Upper lobe of right lung (tissue), 1 donor: ENCODE measurements at places on chromosomes 7 and 10.

DNA sequence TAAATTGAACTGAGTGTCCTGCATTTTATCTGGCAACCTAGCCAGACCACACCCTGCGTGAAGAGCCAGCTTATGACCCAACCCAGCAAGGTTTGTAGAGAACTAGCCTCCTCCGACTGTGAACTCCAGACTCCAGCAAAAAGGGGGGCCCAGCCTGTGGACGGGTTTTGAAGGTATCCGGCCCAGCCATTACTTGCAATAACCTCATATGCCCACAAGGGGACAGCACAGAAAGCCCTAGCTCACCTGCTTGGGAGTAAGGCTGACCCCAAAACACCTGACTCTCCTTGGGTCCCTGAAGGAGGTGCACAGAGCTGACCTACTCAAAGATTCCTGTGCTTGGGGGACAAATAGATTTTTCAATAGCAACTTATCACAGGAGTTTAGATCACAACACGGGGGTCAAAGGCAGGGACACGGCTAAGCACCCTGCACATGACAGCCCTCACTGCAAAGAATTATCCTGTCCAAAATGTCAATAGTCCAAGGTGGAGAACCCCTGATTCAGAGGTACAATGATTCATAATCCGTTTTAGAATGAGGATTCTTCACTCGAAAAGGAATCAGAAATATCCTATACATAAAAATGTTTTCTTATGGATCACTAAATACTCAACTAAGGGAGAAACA is 4.6 kb downstream of the TRPV6 start:
- DNase-seq, result peak; percentile 58

DNA sequence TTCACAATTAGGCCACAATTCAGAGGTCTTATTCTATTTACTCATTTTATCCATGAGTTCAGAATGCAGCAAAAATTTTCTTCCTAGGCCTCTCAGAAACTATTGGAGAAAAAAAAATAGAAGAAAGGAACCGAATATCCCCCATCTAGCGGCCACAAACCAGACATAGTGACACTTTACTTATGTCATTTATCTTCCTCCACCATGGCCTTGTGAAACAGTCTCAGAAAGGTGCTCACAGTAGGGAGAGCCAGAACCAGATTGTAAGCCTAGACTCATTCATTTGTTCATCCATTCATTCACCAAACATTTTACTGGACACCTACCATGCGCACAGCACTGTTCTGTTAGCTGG is 16.0 kb downstream of the CREB3L2 start:
- no peak for DNase-seq

- DNase-seq, result no peak
Observed at GRCh38 chr10:103736763-103737162, 118.6 kb downstream of the SH3PXD2A start.

GRCh38 chr7:27185854-27186667 is 1.0 kb upstream of the HOXA11 start:
- DNase-seq, result peak; percentile 31

- DNase-seq, result no peak
Observed at GRCh38 chr10:116671274-116671926, 50.6 kb downstream of the PNLIPRP2 start.

- DNase-seq, result no peak
Observed at GRCh38 chr10:48649349-48649944, 35.2 kb upstream of the WDFY4 start.
